ENCODE measurements at places on chromosomes 6 and 20.

GRCh38 chr6:16721977-16722376 lies 39.3 kb downstream of the ATXN1 start:
- DNase-seq, result no peak

DNA sequence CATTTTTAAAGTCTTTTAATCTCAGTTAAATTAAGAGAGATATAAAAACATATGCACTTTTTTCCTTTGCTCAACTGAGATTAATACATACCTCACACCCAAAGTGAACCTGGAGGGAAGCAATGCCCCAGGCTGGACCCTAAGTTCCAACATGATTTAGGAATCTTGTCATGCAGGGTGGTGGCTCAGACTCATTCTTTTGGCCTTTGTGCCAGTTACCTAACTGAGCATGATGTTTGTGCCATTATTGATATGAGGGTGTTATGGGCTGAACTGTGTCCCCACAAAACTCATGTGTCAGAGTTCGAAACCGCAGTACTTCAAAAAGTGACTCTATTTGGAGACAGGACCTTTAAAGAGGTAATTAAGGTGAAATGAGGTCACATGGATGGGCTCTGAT lies 188.0 kb downstream of the ARHGAP18 start:
- no peak for DNase-seq

GRCh38 chr20:1866834-1867233 lies 28.4 kb upstream of the SIRPA start:
- no peak for DNase-seq

DNA sequence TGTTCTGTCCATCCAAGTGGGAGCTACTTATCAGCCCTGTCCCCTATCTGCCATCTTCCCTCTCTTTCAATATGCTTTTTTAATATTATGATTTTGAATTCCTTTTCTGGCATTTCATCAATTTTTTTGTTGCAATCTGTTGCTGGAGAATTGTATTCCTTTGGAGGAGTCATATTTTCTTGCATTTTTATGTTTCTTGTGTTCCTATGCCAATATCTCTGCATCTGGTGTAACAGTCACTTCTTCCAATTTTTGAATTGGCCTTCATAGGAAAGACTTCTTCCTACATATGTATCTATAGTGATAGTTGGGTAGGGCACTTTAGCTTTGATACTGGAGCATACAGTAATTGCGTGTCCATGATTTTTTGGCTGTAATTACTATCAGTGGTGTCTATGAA lies 70.1 kb downstream of the ZC2HC1B start:
- DNase-seq, result no peak

DNA sequence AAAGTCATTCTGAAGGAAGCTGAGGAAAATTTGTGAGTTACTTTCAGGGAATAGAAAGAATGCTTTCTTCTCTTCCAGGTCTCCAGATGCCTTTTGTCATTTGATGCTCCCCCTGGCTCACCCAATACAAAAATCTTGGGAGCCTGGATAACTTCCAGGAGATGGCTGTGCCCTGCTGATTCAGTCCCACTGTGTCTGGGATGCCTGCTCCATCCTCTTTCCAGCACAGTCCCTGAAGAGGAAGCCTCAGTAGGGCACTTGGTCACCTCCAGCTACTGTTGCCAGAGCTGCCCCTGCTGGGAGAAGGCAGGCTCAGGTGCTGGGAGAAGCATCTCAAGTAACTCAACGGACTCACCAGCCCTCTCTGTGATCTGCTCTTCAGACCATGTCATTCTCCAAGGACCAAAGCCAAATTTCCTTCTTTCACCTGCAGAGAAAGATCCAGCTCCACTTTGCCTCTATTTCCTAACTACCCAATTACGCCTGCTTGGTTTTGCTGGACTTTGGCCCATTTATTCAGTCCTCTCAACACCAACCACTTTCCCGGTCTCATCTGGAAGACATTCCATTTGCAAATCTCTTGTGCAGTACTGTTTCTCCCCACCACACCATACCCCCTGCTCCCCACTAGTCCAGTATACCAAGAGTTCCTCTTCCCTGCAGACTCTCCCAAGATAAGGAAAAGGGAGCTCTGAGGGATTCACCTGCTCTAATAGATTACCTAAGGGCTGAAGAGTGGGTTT lies 53.3 kb downstream of the SLC23A2 start:
- no peak for DNase-seq

GRCh38 chr6:28777147-28777461 lies 146.7 kb downstream of the TRIM27 start:
- DNase-seq, result no peak

All from eye (tissue), 1 donor.